HuH-7.5 (cell line): ENCODE measurements at places on chromosomes 5 and 9.

DNA sequence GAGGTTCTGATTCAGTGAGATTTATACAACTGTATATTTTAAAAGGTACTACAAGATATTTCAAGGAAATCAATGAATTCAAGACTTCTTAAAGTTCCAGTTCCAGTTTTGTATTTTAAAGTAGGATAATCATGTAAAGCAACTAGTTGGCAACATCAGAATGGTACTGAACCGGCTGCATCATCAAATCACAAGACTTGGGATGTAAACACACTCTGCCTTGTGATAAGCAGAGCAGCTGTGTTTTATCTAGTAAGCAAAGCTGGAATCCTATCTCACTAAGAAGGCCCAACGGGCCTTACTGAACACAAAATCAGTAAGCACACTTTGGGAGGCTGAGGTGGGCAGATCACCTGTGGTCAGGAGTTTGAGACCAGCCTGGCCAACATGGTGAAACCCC lies 327.2 kb upstream of the NREP start:
- no peak for DNase-seq

- DNase-seq: no peak
Measured at GRCh38 chr9:123065196-123065595, 31.7 kb downstream of the GPR21 start.

DNA sequence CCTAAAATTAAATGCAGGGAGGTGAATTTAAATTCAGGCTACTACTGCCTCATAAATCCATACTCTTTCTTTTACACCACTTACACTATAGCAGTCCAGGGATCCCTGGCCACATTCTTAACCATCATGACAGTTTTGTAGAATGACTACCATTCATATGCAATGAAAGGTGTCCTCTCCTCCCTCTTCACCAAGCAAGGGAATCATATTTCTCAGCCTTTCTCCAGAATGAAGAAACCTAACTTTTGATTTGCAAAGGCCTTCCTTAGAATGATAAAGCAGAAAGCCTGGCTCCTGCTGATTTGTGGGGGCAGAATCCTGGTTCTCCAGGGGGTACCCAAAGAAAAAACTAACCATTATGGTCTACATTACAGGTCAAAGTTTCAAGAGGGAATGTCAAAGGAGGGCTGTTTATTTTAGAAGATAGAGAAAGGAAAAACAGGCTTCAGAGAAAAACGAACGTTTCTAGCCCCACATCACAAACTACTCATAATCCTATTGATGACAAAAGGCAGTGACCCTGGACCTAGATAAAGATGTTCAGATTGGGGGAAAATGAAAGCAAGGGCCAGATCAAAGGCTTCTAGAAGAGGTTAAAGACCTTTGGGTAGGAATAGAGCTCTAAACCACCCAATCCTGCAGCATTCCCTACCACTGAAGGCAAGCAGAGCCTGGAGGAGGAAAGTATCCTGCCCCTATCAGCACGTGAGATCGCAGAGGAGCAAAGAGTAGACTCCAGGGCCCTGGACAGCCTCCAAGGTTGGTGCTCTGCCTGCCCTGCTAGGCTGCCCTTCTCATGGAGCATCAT lies 11.5 kb downstream of the WNT8A start:
- DNase-seq: no peak

- no peak for DNase-seq
Measured at GRCh38 chr5:61534481-61535267, 202.6 kb downstream of the ZSWIM6 start.

GRCh38 chr9:1008216-1008615 lies 31.8 kb downstream of the DMRT3 start:
- no peak for DNase-seq

- no peak for DNase-seq
Measured at GRCh38 chr5:173012882-173013281, 29.3 kb downstream of the ATP6V0E1 start.

- DNase-seq: no peak
Measured at GRCh38 chr9:79193001-79193400, 378.8 kb upstream of the TLE4 start.

DNA sequence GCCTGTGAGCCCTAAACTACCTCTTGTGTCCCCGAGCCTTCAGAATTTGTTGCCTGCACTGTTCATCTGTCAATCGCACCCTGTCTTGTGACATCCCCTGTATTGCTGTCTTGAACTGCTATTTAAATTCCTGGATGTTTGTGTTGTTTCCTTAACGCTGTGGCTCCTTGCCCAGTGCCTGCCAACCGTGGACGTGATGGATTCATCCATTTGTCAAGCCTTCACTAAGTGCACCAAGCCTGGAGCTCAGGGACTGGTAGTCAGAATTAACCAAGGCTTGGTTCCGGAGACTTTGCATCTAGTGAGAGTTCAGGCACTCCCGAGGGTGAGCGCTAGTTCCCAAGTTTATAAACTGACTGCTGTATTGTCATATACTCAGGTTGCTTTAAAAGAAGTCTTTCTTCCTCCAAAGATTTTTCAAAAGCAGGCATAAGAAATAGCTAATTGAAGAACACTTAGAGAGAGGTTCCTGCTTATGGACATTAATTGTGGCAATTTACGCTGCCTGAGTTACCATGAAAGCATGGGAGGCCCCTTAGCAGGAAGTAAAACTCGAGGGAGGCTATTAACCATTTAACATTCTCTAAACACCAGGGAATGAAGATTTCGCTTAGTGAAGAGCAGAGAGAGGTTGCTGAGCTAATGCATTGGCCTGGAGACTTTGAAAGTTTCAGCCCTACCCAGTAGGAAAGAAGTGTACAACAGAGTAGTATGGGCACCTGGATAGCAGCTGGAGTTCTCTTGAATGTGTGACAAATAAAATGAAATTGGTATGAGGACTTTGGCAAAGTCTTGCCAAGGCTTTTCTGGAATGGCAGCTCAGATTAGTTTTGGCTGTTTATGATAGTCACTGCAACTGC lies 29.0 kb downstream of the RGS3 start:
- no peak for DNase-seq

DNA sequence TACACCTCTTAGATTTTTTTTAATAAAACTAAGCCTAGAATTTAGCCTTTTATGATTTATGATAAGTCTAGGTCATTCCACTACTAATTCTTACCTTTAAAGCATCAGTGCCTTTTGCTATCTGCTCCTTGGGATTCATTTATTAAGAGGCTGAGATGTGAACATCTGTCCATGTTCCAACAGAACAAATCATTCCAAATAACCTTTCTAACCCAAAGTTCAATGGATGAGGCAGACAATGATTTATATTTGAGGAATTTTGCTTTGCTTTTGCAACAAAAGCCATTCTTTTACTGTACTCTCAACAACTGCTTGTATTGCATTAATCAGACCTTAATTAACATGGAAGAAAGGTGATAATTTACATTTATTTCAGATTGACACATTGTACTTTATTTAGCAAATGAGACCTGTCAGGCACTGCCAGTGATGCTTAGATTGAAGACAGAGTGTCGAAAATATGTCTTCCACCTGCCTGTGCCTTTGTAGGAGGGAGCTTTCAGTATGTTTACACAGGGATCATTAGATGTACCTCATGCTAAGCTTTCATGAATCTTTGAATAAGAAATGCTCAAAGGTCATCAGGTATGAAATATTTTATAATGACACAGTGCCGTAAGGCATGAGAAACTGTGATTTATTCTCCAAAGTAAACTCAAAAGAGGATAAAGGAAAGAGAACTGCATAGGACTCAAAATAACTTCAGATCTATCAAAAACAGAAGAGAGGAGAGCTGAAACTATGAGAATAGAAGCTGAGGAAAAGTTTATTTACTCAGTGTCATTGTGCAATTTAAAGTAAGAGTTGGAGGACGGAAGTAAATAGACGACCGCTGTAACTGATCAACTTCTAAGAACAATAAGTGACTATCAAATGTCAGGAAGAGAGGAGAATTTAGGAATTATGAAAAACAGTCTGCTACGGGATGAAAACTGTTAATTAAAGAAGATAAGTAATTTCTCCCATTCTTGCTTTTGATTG lies 36.7 kb upstream of the IZUMO3 start:
- DNase-seq: no peak

GRCh38 chr9:133534346-133535291 lies at the start of gene ADAMTSL2:
ADAMTSL2 (plus strand) TSS chr9:133534704; CDS start chr9:133536713, 2,009 bp downstream.
- DNase-seq: no peak

- no peak for DNase-seq
Measured at GRCh38 chr5:32147236-32147635, 26.9 kb downstream of the GOLPH3 start.

- no peak for DNase-seq
Measured at GRCh38 chr5:162209005-162209605, 141.5 kb downstream of the GABRG2 start.

- no peak for DNase-seq
Measured at GRCh38 chr5:122611406-122611805, 163.5 kb upstream of the SNX2 start.

- no peak for DNase-seq
Measured at GRCh38 chr5:59193616-59194319, 610.9 kb downstream of the RAB3C start.

DNA sequence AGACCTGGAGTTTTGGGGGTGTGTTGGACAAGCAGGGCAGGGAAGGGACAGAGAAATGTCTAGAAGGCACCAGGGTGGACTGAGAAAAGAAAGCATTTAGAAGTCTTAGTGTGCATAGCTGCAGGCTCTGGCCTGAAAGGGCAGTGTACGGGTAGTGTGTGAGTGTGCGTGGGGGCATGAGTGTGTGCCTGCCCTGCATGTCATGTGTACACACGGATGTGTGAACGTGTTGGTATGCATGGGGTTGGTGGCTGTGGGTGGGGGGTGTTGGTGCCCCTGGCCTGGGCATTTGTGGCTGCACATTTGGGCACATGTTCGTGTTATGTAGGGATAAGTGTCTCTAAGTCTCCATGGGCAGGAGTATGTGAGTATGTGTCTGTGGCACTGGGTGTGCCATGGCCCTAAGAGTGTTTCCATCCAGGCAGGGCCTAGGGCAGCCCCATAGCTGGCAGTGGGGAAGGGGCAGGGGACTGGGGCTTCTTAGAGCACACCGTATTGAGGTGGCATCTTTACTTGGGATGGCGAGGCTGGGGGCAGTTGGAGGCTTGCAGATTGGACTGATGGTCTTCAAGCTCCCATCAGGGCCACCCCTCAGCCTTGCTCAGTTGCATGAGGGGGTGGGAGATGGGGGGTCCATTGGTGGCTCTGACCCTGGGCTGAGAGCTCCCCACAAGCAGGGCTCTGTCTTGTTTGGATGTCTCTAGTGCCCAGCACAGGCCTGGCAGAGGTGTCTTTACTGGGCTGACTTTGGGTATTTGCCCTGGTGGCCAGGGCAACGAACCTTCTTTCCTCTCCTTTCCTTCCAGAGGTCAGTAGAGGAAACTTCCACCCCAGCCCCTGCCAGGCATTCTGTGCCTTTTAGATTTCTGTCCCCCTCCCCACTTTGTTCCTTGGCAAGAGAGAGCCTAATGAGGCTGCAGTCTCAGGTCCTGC lies 15.0 kb downstream of the PSD2 start:
- no peak for DNase-seq

DNA sequence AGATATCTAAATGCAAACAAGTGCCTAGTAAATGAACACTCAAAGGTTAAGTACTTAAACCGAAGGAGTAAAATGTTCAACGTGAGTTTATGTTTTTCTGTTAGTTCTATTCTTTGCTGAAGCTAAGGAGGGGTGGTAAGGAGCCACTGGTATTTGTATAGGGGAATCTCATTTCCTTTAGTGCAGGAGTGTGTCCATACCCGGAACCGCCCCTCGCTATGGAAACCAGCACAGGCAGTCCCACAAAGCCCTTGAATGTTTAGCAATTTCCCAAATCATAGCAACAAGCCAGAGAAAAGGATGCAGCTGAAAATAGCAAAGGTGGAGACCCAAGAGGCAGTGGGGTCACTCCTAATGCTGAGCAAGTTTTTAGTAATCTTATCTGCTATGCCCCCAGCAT lies 78.8 kb upstream of the STK32A start:
- no peak for DNase-seq

DNA sequence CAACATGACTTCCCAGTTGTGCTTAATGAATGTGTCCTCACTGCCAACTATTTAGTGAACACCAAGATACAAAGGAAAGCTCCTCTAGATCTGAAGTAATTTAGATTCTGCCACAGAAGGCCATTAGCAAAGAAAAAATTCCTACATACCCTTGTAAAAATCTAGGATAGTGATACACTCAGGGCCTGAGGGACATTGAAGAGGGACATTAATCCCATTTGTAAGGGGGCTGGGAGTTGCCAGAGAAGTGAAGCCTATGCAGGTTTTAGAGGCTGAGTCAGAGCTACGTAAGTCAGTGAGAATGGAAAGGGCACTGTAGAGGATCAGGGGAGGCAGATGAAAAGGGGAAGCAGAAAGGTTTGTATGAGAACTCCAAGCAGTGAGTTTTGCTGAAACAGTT lies 286.9 kb upstream of the TARS1 start:
- no peak for DNase-seq

GRCh38 chr5:14528115-14528514 lies 53.5 kb upstream of the OTULINL start:
- DNase-seq: no peak

DNA sequence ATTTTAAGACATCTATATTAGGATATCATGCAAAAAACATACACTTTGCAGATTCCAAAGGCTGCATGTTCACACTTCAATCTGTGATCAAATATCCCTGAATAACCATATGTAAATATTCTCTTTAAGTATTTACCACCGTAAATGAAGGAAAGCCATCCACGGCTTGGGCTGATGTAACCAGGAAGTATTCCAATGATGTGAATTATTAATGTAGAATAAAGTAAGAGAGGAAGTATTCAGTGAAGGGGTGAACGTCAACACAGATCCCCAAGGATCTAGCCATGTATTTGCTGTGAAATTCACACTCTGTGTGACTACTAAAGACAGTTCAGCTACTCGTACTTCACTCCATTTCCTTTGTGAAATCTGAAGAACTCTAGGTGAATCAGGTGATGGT lies 75.2 kb downstream of the CDH6 start:
- no peak for DNase-seq

DNA sequence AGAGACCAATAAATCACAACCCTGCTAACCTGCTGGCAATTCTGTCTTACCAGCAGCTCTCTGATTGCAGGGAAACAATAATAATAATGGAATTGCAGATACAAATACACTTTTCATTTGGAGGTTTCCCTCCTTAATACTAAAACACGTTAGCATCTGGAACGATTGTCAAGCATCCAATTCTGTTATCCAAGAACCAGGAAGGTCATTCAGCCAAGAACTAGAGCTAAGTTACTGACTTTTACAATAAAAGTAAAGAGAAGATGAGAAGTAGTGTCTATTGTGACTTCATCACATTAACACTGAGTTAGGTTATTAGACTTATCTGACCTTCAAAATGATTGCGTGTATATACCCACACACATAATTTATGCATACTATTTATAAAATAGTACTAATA lies 335.6 kb downstream of the BRINP1 start:
- no peak for DNase-seq

GRCh38 chr9:83655433-83655832 lies 32.5 kb downstream of the IDNK start:
- no peak for DNase-seq

DNA sequence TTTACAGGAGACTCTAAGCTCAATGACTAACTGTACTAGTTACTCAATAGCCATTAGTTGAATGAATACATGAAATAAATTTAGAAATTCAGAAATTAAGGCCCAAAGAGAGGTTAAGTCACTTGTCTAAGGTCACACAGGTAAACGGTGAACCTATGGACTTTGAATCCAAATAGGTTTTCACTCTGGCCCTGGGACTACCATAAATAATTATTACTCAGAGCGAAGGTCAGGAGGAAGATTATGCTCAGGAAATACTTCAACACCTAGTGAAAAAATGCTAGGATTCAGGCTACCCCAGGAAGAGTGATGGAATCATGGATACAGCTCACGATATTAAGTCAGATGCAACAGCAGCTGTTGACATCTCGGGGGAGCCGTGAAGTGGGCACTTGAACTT lies 417.4 kb downstream of the GABRG2 start:
- no peak for DNase-seq
